Neuronal stem cell (in vitro differentiated cells): ENCODE measurements at places on chromosomes 2 and 18.
A peak's percentile ranks its signal among the peaks of the same experiment; 100 is the strongest.

- no peak for DNase-seq
These were observed 53.6 kb downstream of the FAM228A start for GRCh38 chr2:24228470-24228869.

DNA sequence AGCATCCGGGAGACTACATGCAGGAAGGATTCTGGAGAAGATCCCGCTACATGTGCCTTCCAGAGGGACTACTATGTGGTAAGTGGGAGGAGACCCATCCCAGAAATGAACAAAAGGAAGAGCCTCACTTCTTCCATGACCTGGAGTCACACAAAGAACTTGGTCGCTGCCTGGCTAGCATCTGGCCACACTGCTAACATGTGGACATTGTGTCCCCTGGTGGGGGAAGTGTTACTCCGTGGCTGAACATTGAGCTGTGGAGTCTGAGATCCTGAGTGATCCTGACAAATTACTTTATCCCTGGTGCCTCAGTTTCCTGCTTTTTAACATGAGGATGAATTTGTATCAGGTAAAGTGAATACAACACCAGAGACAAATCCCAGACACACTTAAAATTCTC is 8.4 kb downstream of the SPP2 start:
- no peak for DNase-seq

GRCh38 chr2:197759013-197759412 is 26.1 kb downstream of the BOLL start:
- DNase-seq, result no peak

DNA sequence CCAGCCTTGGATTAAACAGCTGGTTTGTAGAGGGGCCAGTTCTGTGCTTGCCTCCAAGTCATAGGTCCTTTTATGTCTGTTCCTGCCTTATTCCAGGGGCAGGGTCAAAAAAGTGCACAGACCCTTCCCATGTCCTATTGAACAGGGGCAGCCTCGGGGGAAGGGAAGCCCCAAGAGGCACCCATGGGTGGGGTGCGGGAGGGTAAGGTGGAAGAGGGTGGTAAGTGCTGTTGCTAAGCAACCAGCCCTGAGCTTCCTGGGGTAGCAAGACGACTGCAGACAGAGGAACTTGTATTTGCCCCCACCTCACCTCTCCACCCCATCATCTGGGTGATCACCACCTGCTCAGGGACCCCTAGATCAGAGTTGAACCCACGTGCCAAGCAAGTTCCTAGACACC is 7.7 kb downstream of the DNMT3A start:
- DNase-seq, result no peak

GRCh38 chr18:22346953-22347605 is 70.6 kb downstream of the CTAGE1 start:
- DNase-seq, result peak; percentile 54

DNA sequence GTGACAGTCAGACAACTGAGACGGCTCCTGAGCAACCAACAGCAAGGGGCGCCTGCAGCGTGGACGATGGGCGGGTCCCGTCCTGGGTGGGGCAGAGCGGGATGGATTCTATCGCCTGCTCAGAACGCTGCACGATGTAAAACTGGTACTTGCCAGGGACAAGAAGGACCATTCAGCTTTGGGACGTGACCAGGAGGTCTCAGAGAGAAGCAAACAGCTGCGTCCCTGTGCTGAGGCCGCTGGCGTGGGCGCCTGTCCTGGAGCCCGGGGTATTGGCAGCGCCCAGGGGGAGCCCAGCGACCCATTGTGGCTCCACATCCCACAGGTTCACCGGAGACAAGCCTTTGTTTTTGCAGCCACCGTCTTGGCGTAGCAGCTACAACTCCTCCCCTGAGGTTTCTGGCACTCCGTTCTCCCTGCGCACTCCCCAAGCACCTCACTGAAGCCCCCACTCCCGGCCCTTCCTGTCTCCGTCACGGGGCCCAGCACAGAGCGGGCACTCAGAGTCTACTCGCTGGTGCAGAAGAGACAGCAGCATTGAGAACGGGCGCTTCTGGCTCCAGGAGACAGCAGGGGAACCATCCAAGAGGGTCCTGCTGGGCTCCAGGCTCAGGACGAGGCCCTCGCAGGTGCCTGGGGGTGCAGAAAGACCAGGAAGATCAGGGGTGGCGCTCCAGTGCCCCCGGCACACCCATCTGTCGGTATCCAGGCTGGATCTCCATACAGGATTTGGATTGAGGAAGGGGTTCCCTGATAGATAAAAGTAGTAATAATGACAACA is 22.1 kb upstream of the KCNG2 start:
- DNase-seq, result no peak

- DNase-seq, result no peak
These were observed 11.8 kb upstream of the ZFP36L2 start for GRCh38 chr2:43238176-43238575.

- no peak for DNase-seq
These were observed 120.7 kb upstream of the CTAGE1 start for GRCh38 chr18:22538426-22538825.
